ENCODE measurements at places on chromosomes 1 and 21.
A peak's percentile ranks its signal among the peaks of the same experiment; 100 is the strongest.

DNA sequence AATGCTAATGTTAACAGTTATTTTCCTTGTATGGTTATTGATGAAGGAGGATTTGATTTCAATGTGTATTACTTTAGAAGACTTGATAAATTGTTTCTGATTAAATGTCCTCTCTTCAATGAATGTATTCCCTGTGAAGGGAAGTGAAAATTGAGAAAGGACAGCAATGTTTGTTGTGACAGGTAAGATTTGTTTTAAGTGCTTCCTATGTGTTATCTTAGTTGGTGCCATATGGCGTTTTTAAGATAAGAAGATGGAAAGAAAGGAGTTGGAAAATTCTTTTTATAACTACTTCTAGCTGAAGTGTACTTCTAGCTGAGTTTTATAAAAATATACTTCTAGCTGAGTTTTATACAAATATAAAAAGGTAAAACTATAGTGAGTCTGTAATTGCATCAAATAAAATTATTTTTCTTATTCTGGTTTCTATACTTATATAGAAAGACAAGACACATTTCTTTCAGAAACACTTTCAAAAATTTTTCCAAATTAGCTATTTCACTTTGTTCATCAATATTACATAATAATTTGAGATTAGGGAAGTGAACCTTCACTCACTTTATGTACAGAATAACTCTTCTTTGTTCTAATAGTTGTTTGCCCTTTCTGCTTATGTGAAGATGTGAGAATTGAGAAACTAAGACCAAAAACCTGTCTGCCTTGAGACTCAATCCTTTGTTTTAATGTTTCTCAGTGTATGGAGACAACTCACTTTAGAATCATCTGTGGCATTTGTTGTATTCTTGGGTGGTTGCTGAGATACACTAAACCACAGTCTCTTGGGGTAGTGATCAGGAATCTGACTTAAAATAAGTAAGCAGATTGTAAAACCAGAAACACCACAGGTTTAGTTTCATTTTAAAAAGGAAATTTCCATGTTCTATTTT lies 382.9 kb upstream of the B3GALT2 start:
- peak; percentile 94 for DNase-seq

DNA sequence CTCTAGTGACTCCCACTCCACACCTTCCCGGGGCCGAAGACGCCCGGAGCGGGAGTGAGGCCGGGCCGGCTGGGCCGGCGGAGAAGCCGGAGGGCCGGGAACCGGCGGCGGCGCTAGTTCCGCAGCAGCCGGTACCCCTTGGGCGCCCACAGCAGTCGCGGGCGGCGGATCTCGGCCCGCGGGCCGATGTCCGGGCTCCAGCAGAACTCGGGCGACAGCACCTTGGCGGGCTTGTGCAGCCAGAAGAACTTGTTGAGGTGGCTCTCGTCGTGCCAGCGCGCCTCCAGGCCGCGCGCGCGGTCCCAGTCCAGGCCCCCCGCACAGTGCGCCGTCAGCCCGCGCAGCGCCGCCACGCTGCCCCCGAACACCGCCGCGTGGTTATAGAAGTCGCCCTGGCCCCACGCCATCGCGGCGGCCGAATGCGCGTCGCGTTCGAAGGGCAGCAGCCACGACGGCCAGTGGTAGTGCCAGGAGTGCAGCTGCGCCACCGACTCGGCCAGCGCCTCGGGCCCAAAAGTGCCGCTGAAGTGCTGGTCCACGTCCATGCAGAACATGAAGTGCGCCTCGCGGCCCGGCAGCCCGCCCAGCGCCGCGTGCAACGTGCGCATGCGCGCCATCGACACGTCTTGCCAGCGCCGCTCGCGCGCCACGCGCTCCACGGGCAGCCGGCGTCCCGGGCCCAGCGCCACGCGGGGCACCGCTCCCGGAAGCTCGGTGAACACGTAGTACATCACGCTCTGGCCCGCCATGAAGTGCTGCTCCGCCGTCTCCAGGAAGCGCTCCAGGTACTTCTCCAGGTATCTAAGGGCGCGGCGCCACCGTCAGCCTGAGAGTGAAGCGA lies 14.0 kb downstream of the A3GALT2 start:
- peak; percentile 41 for DNase-seq

DNA sequence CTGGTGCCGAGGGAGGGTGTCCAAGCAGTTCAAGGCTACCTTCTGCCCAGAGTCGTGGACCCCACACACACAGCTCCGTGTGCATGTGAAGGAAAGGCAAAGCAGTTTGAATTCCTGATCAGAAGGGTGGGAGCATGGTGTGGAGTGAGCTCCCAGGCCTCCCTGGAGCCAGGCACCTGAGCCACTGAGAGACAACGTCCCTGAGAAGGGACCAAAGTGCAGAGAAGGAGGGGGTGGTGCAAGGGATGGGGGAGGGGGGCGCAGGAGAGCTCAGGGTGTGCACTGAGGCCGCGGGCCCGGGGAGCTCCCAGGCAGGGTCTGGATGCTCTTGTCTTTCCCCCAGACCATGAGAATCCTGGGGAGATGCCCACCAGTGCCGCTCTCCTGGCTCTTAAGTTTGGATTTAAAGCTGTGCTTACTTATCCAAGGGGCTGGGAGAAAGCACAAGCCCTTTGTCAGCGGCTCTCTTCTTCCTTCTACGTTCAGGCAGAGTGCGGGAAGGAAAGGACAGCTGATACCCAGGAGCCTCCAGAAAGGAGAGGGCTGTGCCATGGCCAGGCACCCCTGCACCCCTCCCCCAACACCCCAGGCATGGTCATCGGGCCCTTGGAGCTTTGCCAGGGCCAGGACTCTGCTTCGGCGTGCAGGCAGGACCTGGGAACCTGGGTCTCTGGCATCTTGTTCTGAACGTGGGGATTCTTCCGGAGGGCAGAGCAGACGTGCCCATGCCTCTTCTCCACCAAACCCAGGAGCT lies 24.1 kb downstream of the ACTA1 start:
- DNase-seq: no peak

GRCh38 chr1:21337454-21337927 lies 47.2 kb upstream of the ECE1 start:
- no peak for DNase-seq

- DNase-seq: peak; percentile 17
Observed at GRCh38 chr1:223423641-223424233, 30.5 kb downstream of the CCDC185 start.

DNA sequence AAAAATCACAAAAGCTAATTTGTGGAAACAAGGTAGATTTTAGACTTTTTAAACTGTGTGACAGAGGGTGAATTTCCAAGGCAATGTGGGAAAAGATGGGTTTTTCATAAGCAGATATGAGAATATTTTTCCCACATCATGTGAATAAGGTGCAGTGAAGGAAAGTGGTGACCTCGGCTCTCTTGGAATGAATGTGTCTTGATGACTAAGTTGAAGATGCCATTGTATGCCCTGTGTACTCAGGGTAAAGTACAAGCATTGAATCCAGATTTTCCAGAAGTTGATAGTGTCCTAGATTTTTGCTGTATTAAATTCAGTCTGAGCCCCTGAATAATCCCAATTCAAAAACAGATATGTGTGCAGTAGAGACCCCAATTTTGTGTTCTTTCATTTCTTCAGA lies 442.6 kb upstream of the ADGRL2 start:
- DNase-seq: no peak

DNA sequence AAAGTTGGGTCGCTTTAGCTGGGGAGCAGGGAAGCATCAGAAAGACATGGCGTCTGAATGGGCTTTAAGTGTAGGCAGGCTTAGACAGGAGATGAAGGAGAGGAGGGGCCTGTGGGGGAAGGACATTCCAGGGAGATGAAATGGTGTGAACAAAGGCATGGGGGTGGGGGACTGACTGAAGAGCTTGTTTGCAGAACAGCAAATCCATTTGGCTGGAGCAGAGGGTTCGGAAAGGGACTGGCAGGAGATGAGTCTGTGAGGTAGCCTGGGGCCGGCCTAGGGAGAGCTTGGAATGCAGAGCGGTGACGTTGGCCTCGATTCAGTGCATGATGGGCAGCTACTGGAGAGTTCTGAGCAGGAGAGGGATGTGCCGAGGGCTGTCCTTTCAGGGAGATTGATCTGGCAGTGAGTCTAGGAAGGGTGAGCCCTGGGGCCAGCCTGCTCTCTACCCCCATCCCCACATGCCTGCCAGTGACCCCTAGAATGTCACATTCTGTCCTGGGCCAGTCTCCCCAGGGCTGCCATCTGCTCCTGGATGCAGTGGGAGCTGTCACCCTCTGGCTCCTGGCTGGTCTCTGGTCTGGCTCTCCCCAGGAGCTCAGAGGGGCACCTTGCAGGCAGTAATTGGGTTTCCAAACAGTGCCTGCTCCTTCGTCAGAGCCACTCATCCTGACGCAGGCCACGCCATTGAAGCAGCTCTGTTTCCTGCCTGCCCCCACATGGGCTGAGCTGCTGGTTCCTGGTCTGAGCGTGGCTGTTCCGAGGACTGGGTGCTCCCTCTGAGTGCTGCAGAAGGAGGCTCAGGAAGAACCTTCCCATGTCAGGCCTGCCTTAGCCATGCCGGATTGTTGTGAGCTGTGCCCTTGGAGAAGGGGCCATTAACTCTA lies 22.3 kb upstream of the TMEM222 start:
- DNase-seq: peak; percentile 100

Data from fibroblast of skin of scalp (primary cell).